ENCODE measurements at places on chromosomes 5 and 9.

- no peak for DNase-seq
These were observed 15.4 kb upstream of the CCIN start for GRCh38 chr9:36153746-36154145.

- no peak for DNase-seq
These were observed 661.0 kb upstream of the CDH18 start for GRCh38 chr5:20648981-20649380.

DNA sequence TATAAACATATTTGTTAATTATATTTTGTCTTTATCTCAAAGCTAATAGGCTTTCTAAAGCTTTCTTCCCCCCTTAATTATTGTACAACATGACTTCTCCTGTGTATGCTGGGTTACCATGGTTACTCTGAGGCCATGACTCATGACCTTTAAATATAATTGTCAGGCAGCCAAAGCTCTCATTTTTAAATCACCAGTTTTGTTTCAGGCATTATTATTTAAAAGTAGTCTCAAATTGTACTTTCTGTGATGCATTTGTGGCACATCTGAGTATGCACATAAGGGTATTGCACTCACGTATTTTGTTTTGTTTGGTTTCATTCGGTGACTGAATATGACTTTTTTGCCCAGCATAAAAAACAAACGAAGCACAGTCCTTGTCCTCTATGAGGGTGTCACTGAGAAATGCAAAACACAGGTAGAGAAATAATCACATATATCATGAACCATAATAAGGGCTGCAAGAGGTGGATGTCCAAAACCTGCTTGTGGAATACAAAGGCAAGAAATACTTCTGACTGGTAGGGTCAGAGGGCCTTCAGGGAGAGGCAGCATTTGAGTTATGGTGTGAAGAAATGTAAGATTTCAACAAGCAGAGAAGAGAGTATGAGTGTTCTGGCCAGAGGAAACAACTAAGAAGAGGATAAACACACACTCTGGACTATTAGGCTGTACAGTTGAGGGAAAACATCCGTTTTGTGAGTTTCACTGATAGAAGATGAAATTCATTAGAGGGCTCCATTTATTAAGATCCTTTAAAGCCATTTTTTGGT lies 2.1 kb downstream of the CCDC192 start:
- DNase-seq: peak; percentile 60

DNA sequence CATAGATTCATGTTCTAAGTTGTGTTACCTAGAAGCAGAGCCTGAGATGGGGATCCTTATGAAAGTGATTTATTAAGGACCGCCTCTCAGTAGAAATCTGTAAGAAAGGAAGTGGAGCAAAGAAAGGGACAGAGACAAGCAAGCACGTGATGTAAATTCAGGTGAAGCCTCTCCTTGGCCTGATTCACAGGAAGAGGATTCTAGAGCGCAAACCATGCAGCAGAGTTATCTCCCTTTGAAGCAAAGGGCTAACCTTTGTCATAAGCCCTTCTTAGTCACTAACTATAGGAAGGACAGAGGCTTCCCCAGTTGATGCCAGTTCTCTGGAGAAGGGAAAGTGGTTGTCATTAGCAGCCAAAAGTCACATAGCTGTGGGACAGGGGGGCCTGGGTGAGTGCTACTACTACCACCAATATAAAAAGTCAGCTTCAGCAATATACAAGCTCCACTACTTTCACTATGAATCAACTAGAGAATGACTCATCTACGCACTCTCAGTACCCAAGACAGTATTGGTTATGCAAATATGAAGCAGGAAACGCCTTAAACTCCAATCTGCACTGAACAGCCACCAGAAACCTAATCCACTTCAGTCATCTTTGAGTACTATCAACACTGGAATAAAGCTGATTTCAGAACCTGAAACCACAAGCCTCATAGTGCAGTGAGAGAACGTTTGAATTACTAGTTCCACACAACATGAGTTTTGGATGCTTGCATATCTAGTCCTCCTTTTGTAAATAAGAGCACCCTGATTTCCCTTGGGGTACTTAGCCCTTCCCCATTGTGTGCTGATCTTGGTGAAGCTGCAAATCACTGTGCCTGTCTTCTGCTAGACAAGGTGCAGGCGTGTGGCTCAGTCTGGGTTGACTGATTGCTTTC lies 162.7 kb downstream of the ZNF608 start:
- peak; percentile 80 for DNase-seq

GRCh38 chr9:126386088-126386487 lies 59.5 kb downstream of the MVB12B start:
- DNase-seq: no peak
